ENCODE measurements at places on chromosomes 5 and 9.

GRCh38 chr9:127970401-127971313, 10.1 kb downstream of the EEIG1 start:
- peak; percentile 73 for DNase-seq

DNA sequence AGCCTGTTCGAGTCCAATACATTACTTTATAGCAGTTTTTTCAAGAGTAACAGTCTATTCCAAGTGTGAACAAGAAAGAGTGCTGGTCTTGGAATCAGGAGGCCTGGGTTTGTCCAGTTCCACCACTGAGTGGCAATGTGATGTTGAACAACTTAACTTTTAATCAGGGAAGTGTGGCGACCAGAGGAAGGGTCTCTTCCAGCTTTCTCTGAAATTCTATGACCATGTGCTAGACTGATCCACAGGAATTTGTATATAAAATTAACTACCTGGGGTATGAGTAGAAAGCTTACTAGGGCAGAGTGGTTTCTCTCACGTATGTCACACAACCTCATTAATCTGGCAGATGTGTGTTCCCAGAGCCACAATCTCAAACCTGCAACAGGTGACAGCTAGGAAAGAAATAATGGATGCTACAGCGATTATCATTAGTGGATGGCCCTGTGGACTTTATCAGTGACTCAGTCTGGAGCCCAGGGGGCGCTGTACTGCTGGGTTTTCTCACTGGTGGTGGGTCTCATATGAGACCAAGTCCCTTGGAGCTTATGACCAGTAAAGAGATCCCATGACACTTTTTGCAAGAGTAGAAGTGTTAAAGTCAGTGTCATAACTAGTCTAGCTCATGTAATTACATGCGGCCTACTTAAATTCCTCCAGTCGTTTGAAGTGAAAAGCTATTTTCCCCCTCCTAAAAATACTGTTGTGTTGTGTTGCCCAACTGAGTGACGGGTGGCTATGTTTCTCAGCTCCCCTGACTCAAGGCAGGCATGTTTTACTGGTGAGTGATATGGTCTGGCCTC, 116.5 kb downstream of the GDNF start:
- peak; percentile 16 for DNase-seq

- no peak for DNase-seq
Observed at GRCh38 chr9:90960941-90961340, 159.3 kb downstream of the SYK start.

DNA sequence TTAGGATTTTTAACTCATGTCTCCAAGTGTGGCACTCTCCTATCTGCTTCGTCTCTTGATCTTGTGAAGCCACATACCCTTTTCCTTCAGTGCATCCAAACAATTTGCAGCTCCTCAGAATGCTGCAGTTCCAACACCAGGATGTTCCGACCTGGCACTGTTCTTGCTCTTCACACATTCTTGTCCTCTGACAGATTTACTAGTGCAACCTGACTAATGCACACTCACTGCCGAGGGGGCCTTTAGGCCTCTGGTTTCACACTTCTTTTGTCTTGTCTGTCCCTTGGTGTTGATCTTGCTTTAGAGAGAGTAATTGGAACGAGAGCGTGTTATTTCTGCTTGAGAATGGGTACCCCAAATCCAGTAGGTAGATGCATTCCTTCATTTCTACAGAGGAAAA, 15.0 kb downstream of the ARHGAP26 start:
- DNase-seq = no peak

DNA sequence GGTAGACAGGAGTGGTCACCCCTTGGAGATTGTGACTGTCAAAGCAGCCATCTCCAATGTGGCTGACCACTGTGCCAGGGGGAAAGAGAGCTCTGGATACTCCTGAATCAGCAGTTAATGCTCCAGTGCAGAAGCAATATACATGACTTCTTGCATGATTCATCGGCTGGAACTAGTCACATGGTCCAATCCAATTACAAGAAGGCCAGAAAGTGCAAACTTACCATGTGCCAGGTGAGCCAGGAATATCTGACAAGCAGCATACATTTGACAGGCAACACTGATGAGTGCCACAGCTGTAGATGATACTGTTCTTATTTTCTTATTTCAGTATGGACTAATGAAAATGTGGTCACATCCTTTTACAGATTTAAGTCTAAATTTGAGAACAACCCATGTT, 440.0 kb upstream of the MPDZ start:
- no peak for DNase-seq

- DNase-seq = no peak
Observed at GRCh38 chr5:64838803-64839202, 70.1 kb downstream of the CWC27 start.

DNA sequence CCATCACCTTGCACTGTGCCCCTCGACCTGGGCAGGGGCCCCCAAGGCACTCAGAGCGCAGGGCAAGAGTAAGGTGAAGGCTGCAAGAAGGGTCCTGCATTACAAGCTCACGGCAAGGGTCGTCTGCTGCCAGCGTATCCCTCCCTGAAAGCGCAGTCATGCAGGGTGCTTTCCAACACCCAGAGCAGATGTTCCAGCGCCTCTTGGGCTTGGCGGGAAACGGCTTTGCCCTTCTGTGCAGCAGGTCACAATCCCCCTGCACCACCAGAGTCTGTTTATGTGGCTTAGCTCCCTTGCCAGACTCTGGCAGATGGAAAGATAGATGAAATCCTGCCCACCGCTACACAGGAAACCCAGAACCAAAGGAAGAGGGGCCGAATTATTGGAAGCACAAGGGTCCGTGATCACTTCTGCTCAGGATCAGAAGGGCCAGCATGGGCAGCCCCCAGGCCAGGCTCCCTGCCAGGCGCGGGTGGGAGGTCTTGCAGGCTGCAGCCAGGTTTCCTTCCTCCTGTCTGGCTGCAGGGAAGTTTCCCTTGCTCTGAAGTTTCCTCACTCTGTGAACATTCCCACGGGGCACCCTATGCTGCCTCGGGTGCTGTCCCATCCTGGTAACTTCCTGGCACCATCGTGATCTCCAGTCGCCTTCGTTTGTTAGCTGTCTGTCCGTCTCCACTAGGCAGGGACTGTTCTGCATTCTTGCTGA, 132.2 kb downstream of the ZNF354C start:
- DNase-seq = no peak

GRCh38 chr5:143659599-143660238, 152.2 kb upstream of the HMHB1 start:
- DNase-seq = no peak

DNA sequence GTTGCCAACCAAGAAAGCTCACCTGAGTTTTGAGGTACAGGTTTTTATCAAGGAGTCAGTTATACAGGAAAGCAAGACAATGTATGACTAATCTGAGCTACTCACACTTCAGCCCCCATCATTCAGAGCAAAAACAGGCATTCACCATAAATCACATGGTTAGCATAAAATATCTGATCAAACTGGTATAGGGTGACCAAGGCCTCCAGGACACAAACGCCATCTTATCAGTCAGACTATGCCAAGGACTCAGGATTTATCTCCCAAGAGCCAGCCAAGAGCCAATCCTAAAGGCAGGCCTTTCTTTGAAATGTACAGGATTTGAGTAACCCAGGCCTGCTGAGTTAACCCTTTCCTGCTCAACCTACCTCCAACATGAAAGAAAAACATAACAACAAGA, 313.0 kb upstream of the NREP start:
- no peak for DNase-seq

DNA sequence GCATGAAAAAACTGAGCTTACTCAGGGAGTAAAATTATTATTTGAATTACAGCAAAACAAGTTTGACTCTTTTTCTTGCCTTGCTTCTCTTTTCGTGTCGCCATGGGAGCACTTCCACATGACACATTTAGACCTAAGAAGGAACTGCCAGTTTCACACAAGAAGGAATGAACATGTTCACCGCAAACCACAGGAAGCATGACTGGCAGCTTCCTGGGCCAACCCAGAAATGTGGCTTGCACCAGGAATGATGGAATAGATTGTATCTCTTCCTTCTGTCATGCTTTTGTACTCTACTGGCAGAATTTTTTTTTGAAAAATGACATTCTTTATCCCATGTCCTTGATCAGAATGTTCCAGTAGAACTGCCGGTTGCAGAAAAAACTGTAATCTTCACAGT, 32.9 kb upstream of the MAN2A1 start:
- DNase-seq = no peak

GRCh38 chr9:98607152-98607551, 101.6 kb downstream of the GABBR2 start:
- no peak for DNase-seq

DNA sequence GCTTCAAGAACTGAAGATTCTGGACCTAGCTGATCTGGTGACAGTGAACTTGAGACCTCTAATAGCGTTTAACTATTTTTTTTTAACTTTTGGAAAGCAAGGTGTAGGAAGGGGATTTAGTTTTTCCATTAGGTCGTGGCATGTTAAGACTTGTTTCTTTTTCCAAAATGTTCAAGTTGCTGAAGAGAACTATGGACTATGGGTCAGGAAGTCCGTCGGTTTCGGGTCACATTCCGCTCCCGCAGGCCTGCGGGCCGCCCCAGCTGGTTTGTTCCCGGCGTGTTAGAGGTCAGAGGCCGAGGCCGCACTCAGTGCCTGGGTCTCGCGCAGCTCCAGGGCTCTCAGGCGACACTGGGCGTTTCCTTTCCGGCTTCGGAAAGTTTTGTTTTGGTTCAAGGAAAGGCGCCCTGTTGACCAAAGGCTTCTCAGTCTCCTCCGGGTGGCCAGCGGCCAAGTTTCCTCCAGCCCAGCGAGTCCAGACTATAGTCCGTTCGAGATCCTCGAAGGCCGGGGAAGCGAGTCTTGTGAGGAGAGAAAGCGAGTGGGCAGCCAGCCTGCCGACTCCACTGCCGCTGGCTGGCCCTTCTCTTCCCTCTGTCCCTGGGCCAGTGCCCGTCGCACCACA, 586 bp upstream of the FCHO2 start:
- DNase-seq = no peak

DNA sequence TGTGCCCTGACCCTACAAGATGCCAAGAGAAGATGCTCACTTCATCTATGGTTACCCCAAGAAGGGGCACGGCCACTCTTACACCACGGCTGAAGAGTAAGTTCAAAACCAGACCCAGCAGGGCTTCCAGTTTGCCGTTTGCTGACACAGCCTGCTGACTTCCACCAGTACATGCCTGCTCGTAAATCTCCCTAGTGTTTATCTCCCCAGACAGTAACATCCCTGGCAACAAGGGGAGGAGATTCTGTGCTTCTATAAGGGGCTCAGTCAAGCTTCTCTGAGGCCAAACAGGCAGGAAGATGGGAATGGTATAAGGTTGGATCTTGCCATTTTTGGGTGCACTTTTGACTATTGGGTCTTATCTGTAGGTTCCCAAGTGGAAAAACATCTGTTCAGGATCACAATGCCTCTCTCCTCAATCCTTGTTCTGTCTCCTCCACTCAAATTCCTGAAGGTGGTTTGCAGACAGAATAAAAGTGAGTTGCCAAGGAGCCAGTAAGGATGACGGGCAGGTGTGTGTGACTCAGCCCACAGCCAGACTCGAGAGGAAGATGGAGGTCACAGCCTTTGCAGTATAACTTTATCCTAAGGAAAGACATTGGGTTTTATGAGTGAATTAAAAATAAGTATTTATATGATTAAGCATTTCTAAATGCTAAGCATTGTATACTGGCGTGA, 1.9 kb downstream of the MLANA start:
- DNase-seq = no peak

- no peak for DNase-seq
Observed at GRCh38 chr5:72232838-72233237, 87.2 kb downstream of the MRPS27 start.

DNA sequence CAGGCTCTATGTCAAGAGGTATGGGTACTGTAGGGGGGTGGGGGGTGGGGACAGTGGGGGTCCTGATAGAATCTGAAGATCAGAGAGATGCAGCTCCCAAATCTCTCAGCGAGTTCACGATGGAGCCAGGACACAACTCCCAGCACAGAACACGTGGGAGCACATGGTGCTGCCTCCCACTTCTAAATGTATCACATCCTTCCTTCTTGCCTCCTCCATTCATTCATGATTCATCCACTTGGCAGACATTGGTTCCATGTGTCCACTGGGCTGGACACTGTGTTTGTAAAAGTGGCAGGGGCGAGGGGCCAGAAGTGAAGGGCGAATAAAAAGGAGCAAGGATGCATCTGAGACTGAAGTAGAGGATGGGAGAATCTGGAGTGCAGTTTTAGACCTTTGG, 33.9 kb downstream of the SH3TC2 start:
- no peak for DNase-seq

DNA sequence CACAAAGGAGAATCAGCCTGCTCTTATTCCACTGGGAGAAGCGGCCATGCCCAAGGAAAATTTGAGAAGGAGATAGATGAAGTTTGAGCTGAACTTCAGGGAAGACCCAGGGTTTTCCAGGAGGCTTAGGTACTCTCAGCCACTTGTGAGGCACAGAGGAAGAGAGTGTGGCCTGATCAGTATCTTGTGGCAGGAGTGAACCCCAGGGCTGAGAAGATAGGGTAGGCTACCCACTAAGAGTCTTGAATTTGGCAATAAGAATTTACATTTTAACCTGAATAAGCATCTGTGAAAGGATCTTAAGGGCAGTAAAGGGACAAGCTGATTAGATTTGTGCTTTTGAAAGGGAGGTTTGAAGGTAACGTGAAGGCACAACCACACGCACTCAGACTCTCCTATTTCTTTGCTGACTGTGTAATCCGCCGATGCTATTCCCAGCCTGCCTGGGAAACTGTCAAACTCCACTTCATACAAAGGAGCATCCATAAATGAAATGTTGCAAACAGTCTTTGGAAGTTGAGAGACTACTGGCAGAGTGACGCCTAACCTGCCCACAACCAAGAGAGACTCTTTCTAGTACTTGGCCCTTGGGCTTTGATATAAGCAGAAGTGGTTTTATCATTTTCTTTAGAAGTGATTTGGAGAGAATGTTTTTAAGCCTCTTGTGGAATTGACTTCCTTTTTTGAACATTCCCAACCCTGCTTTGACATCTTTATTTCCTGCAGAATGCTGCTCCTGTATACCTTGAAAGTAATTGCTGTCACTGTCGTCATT, 108.2 kb upstream of the VCAN start:
- no peak for DNase-seq

GRCh38 chr9:105510024-105510423, 47.9 kb upstream of the FKTN start:
- DNase-seq = no peak

- DNase-seq = no peak
Observed at GRCh38 chr9:114551750-114552685, 35.6 kb upstream of the ATP6V1G1 start.

- DNase-seq = no peak
Observed at GRCh38 chr5:42074353-42074752, 149.3 kb downstream of the FBXO4 start.

- DNase-seq = no peak
Observed at GRCh38 chr5:54894957-54895815, 90.2 kb downstream of the ESM1 start.

All from NCI-H1930 (cell line).